ENCODE measurements at places on chromosomes 1 and 21.

GRCh38 chr21:20254964-20255363, 743.2 kb upstream of the NCAM2 start:
- no peak for DNase-seq

- DNase-seq, result no peak
Measured at GRCh38 chr21:14273736-14274538, 58.0 kb downstream of the RBM11 start.

DNA sequence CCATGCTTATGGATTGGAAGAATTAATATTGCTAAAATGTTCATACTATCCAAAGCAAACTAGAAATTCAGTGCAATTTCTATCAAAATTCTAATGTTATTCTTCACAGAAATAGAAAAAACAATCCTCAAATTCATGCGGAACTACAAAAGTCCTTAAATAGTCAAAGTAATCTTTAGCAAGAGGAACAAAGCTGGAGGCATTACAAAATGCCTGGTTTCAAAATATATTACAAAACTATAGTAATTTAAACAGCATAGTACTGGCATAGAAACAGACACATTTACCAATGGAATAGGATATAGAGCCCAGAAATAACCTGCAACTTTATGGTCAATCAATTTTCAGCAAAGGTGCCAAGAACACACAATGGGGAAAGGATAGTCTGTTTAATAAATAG, 3.8 kb downstream of the CTSS start:
- no peak for DNase-seq

DNA sequence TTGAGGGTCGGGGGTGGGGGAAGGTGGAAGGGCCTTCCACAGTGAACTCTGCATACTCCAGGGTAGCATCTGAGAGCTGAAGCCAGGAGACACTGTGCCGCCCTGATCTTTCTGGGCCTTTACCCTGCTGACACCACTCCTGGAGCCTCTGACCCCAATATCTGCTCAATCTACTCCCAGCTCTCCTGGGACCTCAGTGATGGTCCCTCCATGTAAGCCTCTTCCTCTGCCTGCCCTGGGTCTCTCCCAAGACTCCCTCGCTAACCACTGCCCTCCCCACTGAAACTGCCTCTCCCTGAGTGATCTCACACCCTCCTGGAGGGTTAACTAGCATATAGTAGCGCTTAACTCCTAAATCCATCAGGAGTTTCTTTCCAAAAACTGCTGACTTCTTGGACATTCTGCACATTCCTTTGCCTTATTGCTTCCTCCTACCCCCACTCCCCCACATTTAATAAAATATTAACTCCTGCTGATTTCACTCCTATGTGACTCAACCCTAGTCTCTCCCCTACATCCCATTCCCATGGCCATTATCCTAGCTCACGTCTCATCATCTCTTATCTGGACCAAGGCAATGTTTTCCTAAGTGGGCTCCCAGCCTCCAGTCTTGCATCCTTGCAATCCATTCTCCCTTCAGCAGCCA, 145.6 kb downstream of the HMGB4 start:
- no peak for DNase-seq

DNA sequence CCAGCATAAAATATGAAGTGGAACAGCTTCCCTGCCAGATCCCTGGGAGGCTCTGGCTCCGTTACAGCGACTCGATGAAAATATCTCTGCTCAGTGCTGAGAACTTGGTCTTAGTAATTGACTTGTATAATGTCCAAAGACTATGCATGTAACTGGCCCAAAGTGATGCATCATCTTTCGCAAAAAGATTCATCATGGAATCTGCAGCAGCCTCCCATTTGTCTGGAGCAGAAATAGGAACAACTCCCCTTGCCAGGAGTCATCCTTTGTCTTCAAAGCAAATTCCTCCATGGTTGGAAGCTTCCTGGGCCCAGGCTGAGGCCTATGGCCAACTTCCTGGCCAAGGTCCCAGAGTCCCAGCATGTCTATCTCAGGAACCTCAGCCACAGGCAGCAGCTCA, 16.9 kb upstream of the SLC6A17 start:
- DNase-seq, result no peak

GRCh38 chr1:37274938-37275631, 199.3 kb upstream of the ZC3H12A start:
- DNase-seq, result no peak
